HuH-7 (cell line): ENCODE measurements at places on chromosomes 13 and 19.
A peak's percentile ranks its signal among the peaks of the same experiment; 100 is the strongest.

GRCh38 chr13:42847891-42848663 is 66.7 kb downstream of the FAM216B start:
- DNase-seq: no peak

- DNase-seq: peak; percentile 55
Observed at GRCh38 chr19:42178791-42179674, 38.4 kb downstream of the DEDD2 start.

GRCh38 chr13:23609874-23610576 is 39.8 kb downstream of the TNFRSF19 start:
- DNase-seq: no peak

GRCh38 chr13:28819046-28819730 is 951 bp upstream of the MTUS2 start:
- DNase-seq: peak; percentile 34

DNA sequence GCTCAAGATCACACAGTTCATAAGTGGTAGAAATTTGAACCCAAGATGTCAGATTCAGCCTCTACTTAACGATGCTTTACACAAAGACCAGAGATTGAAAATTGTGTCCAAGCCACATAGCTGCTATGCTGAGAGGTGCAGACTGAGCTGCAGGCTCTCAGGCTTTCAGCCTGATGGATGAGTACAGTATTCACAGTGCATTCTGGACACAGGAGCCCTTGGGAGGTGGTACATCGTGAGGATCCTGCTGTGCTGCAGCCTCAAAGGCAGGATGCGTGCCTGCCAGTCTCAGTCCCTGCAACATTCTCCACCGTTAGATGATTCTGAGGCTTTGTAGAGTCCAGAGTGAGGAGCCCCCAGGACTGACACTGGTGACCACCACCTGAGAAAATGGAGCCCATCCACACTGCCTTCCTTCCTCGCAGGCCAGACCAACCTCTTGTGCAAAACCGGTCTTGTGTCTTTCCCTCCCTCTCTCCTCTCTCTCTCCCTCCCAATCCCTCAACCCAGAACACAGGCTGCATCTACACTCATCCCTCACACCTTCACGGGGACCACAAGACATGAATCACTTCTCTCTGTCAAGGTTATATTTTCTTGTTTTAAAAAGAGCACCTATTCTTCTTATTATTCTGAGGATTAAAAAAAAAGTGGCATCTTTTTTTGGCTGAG is 203.4 kb upstream of the ZNF507 start:
- no peak for DNase-seq

DNA sequence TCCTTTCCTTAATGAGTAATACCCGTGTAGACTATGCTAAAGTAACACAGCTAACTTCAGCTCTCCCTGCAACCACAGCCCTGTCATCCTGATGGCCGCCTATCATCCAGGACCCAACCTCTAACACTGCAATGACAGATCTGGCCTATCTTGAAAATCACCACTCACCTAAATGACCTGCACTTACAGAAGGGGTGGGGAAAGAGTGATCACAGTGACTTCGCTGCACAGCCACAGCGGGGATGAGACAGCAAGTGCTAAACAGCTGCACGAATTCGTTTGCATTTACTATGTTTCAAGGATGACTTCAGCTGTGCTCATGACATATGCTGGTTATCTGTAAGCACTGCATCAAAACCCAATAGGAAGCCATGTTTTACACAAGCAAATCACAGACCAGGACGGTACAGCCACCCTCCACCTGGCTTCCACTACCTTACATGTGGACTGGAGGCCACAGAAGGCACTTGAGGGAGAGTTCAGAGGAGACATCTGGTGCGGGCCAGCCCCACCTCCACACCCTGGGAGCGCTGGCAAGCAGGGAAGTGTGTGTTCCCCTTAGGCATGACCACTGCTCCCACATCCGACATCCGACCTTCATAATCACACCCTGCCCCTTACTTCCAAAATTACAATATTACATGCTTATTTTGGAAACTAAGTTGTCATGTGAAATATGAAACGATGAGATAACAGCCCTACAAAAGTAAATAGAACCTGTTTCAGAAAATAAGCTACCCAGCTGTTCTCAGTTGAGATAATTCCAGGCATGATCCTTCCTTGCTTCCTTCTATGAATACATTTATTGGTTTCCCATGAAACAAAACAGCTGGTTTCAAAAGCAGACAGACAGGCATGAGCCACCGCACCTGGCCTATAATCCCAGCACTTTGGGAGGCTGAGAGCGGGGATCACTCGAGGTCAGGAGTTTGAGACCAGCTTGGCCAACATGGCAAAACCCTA is 95.7 kb downstream of the STK24 start:
- DNase-seq: no peak

DNA sequence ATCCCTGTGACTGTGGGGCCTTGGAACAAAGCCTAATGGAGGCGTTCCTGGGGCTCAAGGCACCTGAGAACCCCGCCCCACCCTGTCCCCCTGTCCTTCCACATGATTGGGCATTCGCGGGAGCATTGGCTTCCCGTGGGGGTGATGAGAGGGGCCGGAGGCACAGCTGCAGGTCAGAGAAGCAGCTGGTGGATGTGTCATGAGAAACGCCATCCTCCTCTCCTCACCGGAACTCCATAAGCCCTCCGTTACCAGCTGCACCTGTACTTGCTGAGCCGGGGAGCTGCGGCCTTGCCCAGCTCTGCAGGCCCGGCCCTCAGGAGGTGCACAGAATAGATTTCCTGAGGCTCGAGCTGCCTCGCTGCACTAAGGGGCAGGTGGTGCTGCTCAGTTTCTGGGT is 42.0 kb downstream of the CAPN12 start:
- no peak for DNase-seq

GRCh38 chr19:16442386-16443276 is 29.1 kb downstream of the EPS15L1 start:
- no peak for DNase-seq

DNA sequence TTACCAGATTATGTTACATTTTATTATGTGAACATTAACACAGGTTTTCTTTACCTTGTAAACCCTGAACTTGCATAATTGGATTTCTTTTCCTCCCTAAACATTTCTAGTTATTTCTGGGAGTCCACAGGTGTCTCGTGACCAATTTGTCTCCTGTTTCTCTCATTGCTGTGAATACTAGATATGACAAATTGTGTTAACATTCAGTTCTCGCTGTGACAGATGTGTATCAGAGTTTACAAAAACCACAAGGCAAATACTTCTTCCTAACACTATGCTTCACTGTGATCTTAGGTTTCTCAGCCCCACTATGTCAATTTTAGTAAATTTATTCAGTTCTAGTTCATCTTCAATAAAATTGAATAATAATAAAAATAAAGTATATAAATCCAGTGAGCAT is 1554.9 kb downstream of the EFNB2 start:
- no peak for DNase-seq

DNA sequence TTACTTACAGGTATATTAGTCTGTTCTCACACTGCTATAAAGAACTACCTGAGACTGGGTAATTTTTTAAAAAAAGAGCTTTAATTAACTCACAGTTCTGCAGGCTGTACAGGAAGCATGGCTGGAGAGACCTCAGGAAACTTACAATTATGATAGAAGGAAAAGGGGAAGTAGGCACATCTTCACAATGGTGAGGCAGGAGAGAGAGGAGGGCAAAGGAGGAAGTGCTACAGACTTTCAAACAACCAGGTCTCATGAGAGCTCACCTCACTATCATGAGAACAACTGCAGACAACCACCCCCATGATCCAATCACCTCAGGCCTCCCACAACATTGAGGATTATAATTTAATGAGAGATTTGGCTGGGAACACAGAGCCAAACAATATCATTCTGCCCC is 511.7 kb downstream of the SLITRK6 start:
- DNase-seq: no peak
